Left lobe of liver (tissue), 2 donors: ENCODE measurements at places on chromosomes 2 and 18. TPM values are rescaled to one million over a fixed set of nuclear protein-coding genes. Genes with fewer than 3 reads are reported as not detected.

DNA sequence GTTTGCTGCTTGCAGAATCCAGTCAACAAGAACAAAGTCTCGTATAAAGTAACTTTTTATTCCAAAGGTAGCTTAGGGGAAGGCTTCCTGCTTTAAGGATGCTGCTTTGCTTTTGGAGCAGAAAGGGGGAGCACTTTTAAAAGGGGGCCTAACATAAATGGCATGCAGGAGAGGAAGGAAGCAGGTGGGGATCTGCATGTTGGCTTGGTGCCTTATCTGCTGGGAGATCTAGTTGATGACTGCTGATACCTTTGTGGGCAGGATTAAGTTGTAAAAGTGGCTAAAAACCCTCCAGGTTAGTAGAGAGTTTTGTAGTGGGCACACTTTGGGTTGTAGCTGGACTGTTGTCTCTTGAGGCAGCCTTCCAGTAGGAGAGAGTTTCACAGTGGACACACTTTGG is 22.5 kb downstream of the UBR3 start:
- no peak for DNase-seq

DNA sequence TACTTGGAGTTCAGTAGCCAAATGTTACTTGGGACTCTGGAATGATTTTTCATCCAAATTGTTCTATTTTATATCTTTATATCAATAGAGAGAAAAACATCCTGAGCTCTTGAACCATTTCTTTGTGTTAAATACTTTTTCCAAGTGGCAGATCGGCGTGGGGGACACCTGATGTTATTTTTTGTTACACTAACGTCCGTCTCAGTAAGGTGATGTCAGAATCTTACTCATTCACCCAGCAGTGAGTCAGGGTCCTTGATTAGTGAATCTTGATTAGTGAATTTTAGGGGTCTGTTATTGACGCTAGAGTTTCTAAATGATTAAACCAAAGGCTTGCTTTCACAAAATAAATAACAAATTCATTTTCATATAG is 1.7 kb downstream of the MIB1 start:
- DNase-seq, result no peak

- DNase-seq, result no peak
These were observed 6.2 kb upstream of the MCM6 start for GRCh38 chr2:135882415-135882814.

DNA sequence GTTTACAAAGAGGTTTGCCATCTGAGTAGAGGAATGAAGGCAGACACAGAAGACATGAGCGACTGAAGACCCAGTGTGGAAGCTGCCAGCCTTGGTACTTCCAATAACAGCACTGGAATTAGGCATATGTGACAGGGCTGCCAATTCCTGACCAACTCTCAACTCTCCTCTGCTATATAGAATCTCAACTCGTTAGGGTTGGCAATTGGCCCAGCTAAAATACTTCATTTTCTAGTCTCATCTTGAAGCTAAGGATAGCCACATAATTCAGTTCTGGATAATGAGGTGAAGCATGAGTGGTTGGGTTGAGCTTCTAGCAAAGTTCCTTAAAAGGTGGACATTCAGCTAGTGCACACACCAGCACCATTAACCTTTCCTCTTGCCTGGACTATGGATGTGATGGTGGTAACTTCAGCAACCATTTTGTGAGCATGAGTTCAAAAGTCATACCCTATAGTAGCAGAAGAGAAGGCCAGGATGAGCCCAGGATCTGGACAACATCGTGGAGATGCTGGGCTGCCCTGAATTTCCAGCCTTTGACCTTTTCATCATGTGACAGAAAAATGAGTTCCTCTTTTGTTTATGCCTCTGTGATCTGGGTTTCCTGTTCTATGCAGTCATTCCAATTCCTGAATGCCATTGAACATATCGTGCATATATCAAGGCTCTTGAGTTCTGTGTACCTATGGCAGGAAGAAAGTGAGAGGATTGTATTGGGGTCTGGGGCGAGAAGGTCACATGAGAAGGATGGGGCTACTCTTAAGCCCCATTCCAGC is 68.1 kb upstream of the HAAO start:
- DNase-seq, result no peak

The OTX1 gene
- total RNA-seq, result not detected

The ACMSD gene
- total RNA-seq, result 123 TPM

The NEMP2 gene
- 1.4 TPM for total RNA-seq

The UGT1A8 gene
- total RNA-seq, result 0.13 TPM

The TANK gene
- 28.1 TPM for total RNA-seq
